ENCODE measurements at places on chromosomes 7 and 10.
A peak's percentile ranks its signal among the peaks of the same experiment; 100 is the strongest.

DNA sequence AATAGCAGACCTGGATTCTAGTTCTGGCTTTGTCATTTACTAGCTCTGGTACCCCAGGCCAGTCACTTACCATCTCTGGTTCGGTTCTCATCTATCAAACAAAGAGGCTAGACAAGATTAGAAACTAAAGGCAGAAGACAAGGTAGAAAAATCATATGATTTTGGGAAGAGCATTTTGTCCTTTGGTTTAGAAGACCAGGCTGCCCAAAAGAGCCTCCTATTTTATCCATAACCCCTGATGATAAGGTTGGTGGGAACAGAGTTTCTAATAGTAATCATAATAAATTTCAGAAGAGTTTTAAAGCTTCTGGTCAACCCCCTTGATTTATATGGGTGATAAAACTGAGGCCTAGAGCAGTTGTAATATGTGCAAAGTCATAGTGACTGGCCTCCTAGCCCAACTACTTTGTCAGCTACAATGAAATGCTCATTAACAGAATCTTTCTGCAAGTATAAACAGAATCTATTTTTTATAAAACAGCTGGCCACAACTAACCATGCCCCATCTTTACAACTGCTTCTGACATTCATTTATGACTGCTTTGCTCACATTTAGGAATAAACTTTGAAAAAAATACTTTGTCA is 23.4 kb downstream of the COX15 start:
- no peak for DNase-seq

- DNase-seq: peak; percentile 17
These were observed 51.2 kb upstream of the CARD11 start for GRCh38 chr7:3094701-3095445.

- DNase-seq: no peak
These were observed 35.5 kb upstream of the ARHGAP22 start for GRCh38 chr10:48640326-48640725.

GRCh38 chr7:139526578-139527544 is 3.4 kb downstream of the CLEC2L start:
- no peak for DNase-seq

DNA sequence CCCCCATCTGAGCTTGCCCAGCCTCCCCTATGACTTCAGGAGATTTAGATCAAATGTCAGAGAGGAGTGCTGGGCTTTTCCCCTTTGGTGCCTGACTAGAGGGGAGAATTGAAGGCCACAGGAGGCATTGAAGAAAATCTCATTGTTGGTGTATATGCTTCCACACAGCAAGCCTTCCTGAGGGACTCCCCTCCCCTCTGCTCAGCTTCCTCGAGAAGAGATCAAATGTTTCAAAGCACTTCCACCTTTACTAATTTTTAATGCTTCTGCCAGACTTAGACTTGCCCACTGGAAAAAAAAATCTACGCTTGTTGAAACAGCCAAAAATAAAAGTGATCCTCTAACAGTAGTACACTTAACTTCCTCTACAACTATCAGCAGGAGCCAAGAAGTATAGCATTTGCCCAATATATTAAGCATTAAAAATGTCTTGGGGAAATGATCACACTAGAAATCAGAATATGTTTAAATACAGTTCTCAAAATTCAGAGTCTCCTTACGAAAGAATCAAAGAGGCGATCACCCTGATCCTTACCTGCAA is 79.3 kb downstream of the FZD1 start:
- no peak for DNase-seq

DNA sequence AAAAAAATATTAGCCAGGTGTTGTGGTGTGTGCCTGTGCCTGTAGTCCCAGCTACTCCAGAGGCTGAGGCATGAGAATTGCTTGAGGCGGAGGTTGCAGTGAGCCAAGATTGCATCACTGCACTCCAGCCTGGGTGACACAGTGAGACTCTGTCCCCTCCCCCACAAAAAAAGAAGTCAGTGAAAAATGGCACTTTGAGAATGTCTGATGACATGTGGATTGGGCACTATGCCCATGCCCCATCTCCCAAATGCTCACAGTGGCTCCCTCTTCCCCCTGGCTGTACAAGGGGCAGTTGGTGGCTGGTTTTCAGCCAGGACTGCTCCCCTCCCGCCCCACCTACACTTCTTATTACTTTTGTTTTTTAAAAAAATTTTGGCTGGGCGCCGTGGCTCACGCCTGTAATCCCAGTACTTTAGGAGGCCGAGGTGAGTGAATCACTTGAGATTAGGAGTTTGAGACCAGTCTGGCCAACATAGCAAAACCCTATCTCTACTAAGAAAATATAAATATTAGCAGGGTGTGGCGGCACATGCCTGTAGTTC is 26.1 kb downstream of the IL15RA start:
- DNase-seq: no peak

- no peak for DNase-seq
These were observed 130.8 kb downstream of the PRPF18 start for GRCh38 chr10:13717571-13717935.

DNA sequence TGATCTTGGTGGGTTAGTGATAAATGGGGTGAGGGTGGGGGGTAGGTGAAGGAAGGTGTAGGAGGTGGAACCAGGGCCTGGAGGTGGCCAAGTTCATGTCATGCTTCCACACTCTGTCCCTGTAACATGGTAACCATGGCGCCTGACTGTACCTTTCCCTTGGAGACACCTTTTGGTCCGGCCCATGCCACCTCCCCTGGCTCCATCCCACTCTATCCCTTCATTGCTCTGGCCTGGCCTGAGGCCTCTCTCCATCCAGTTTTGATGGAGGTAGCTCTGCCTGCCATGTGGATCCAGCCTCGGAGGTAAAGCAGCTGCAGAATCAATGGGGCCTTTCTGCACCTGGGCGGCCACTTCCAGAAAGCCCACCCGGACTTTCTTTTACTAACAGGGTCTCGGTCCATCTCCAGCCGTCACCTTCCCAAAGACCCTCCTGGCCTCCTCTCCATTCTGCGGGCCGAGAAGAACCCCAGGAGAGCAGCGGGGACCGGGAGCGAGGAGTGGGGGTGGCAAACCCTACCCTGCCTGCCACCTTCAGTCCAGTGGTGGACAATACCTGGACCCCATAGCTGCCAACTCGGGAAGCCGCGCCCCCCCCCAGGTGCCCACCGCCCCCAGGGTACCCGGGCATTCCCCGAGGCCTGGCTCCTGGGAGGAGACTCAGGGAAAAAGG is 504 bp upstream of the TRRAP start:
- no peak for DNase-seq

DNA sequence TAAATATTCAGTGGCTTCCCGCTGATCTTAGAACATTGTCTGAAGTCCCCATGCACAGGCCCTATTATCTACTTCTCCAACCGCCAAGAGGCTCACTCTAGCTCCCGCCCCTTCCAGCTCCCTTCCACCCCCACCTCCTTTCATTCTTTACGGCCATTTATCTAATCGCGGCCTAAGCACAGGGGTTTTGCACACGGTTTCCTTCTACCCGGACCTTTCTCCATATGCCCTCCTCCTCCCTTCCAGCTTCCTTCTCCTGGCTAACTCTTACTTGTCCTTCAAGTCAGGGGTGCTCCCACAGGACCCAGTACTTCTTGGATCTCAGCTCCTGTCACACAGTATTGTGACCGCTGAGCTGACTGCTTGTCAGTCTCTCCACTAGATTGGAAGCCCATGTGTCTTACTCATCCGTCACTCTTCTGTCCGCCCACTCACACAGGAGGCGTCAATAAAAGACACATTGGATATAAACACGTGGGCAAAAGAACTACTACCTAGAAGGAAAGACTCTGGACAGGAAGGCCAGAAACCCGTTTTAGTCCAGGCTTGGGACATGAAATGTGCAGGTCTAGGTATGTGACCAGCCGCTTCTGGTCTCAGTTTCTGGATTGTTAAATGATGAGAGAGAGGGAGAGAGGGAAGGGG is 20.2 kb upstream of the HPS1 start:
- DNase-seq: no peak

- DNase-seq: no peak
These were observed 12.8 kb downstream of the GRID1 start for GRCh38 chr10:86353506-86354485.

DNA sequence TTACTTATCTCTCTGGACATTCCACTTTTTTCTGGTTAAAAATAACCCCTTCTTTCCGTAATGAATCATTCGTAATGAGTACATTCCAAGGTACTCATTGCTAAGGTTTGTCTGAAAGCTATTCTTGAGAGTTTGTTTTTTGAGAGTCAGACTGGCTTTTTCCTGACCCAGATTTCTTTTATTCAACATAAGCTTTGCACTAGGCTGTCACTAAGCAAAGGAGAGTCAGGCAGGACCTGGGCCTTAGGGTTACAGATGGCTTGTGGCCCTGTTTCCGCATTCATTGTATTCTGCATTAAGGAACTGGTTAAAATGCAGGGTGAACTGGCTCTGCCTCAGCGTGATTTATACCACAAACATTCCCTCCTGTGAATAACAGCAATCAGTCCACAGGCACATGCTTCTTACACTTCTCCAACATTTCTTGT is 84.1 kb downstream of the POM121L12 start:
- DNase-seq: no peak

DNA sequence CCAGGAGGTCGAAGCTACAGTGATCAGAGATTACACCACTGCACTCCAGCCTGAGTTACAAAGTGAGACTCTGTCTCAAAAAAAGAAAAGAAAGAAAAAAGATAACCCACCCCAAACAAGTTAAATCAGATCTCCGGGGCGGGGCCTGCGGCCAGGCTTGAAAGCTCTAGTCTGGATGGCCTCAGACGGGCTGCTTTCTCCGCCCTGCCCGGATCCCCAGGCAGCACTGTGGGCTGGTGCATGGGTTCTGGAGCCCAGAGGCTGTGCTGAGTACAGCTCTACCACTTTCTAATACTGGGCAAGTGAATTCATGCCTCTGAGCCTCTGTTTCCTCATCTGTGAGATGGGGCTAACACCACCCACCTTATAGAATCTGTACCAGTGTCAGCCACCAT is 83.7 kb downstream of the ZMIZ1 start:
- DNase-seq: no peak

DNA sequence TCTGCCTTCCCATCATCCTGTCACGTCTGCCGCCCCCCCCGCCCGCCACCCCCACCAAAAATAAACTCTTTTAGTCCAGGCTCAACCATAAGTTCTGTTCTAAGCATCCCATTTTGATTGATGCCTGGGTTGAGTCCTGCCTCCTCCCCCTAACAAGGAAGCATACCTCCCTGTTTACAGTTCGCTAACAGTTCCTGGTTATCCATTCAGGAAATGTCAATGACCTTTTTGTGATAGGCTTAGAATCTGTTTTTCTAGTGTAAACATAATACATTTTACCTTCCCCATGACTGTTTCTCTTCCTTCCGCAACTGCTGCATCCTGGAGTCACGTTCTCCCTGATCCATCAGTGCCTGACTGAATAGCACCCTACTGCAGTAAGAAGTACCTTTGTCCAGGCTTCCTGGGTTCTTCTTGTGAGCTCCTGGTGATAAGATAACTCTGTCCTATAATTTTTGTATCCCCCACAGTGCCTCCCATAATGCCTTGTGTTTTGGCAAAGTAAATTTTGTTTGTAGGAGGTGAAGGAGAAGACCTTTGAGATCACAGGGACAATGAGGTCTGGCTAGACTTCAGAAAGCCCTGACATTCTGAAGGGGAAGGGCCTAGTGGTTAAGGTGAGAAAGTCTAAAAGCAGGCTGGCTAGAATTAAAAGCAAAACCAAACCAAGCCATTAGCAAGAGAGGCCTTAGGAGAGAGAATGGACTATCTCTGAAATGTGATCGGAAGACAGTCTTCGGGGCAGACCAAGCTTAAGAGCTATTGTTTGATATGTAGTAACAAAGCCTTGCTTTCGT is 7.3 kb downstream of the AGFG2 start:
- DNase-seq: no peak

DNA sequence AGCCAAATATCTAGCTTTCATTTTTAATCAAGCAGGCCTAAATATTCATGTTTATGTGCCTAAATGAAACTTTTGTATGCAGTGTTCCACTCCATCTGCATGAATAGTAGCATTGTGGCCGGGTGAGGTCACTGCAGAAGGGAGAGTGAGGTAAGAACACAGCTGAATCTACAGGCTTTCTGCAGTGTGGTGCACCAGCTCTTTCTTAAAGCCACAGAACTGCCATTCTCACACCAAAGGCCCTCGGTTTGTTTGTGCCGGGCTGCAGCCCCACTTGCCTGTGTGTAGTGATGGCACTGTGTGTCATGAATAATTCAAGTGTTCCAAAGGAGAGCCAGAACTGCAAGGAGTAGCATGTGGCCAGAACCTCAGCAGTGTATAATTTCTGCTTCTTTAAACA is 204.1 kb downstream of the TRIL start:
- DNase-seq: no peak

GRCh38 chr10:35949811-35950211 is 307.7 kb upstream of the FZD8 start:
- DNase-seq: no peak

DNA sequence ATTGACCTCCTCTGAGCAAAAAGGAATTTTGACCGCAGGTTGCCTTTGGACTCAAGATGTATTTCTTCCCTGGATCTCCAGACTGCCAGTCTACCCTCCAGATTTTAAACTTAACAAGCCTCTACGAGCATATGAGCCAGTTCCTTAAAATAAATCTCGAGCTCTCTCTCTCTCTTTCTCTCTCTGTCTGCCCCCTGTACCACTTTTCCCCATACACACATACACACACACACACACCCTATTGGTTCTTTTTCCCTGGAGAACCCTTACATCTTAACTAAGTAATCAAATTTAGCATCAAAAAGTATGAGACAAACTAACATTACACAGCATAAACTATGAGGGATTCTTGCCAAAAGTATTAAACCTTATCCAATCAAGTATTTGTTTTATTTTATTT is 11.4 kb downstream of the BCAP29 start:
- no peak for DNase-seq

- no peak for DNase-seq
These were observed 33.5 kb upstream of the CCSER2 start for GRCh38 chr10:84294766-84295447.

DNA sequence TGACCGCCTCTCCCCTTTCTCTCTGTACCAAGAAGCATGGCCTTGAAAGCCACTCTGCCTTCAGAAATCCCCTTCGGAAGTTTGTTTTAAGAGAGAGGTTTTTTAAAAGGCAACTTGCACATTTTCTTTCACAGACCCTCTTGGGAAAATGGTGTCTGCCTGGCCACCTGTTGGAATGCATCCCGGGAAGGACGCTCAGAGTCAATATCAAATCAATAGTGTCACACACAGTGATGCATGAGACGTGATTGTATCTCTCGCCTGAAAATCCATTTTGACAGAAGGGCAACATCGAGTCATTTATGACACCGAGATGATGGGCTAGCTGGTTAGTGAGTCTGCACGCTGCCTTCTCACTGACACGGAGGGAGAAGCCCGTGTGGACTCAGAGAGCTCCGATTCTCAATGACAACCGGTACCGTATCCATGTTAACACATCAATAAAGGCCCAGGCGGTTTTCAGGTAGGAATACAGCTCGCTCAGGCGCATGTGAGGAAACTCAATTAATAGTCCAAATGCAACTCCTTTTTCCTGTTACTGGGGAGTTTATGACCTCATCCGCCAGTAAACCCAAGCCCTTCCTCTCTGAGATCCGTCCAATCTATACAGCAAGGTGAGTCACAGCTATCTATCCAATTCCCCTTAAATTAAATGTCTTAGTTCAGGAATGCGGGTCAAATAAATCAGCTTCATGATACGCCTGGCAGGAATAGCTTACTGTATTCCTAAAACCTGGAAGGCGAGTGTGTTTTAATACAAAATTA is 621.5 kb upstream of the MKI67 start:
- DNase-seq: no peak

- DNase-seq: no peak
These were observed 135.9 kb upstream of the ZMIZ1 start for GRCh38 chr10:78932861-78933260.

GRCh38 chr10:37010741-37011140 is 114.7 kb upstream of the ANKRD30A start:
- no peak for DNase-seq

Measured in stimulated activated naive CD4-positive, alpha-beta T cell (primary cell).